ENCODE measurements at places on chromosomes 4 and X.

DNA sequence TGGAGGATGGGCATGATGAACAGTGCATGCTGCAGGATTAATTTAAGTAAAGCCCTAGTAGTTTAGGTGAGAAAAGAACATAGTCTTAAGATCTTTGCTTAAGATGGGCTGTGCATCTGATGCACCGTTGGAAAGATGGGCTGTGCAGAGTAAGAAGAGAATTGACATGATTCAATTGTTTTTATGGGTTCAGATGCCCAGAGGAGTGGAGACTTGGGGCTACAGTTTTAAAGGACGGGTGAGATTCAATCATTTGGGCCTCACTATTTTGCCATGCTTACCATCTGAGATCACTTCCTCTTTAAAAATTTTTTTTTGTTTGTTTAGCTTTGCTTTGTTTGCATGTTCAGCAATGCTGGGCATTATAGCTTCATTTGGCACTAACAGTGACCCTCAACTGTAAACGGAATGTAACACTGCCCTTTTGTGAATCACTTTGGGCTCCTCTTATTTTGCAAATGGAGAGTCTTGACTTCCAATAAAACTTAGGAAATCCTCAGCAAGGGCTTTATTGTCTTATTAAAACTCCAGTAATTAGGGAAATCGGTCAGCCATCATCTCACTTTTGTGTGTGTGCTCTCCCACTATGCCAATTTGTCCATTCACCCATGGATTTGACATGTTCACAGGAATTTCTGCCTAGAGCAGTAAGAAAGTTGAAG is 216.1 kb upstream of the TLL1 start:
- no peak for DNase-seq

GRCh38 chr4:162803378-162803777 is 363.3 kb downstream of the NAF1 start:
- DNase-seq, result no peak

DNA sequence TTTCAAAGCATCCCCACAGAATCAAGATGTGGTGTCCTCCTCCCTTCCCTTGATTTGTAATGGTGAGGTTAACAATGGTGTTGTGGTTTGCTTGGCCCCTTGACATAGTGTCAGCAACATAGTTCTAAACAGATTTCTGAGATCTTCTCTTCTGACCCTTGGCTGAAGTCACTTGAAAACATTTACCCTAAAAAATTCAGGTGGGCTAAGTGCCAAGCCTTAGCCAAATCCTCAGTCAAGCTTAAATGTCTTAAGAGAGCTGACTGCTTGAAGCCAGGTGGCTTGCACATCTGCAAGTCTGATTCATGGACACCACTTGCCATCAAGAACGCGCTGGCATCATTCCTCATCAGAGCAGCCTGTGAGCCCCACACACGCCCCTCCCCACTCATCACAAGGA is 173.2 kb downstream of the MGST2 start:
- DNase-seq, result no peak

DNA sequence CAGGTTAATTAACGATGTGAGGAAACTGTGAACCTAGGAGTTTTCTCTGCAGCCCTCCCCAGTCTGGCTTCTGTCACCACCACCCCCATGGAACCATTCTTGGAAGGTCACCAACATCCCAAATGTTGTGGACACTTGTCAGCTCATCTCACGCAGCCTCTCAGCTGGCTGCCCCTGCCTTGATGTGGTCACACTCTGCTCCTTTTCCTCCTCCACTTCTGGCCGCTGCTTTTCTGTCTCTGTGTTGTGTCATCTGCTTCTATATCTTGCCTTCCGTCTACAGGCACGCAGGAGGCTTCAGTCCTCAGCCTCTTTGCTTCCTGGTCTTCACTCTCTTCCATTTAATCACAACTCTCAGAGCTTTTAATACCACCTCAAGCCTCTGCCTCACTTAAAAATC is 371.5 kb upstream of the SLIT2 start:
- no peak for DNase-seq

GRCh38 chr4:152976212-152976761 is 40.2 kb downstream of the FHDC1 start:
- DNase-seq, result no peak

- no peak for DNase-seq
Observed at GRCh38 chrX:46260499-46260898, 284.7 kb downstream of the ZNF674 start.

DNA sequence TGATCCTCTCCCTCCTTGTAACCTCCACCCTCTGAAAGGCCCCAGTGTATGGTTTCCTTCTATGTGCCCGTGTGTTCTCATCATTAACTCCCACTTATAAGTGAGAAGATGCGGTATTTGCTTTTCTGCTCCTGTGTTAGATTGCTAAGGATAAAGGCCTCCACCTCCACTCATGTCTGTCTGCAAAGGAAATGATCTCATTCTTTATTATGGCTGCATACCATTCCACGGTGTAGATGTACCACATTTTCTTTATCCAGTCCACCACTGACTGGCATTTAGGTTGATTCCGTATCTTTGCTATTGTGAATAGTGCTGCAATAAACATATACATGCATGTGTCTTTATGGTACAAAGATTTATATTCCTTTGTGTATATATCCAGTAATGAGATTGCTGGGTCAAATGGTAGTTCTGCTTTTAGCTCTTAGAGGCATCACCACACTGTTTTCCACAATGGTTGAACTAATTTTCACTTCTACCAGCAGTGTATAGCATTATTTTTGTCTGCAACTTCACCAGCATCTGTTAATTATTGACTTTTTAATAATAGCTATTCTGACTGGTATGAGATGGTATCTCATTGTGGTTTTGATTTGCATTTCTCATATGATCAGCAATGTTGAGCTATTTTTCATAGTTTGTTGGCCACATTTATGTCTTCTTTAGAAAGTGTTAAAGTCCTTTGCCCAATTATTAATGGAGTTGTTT is 1030.9 kb downstream of the FSTL5 start:
- no peak for DNase-seq

GRCh38 chrX:22795671-22796070 is 204.1 kb upstream of the DDX53 start:
- no peak for DNase-seq

DNA sequence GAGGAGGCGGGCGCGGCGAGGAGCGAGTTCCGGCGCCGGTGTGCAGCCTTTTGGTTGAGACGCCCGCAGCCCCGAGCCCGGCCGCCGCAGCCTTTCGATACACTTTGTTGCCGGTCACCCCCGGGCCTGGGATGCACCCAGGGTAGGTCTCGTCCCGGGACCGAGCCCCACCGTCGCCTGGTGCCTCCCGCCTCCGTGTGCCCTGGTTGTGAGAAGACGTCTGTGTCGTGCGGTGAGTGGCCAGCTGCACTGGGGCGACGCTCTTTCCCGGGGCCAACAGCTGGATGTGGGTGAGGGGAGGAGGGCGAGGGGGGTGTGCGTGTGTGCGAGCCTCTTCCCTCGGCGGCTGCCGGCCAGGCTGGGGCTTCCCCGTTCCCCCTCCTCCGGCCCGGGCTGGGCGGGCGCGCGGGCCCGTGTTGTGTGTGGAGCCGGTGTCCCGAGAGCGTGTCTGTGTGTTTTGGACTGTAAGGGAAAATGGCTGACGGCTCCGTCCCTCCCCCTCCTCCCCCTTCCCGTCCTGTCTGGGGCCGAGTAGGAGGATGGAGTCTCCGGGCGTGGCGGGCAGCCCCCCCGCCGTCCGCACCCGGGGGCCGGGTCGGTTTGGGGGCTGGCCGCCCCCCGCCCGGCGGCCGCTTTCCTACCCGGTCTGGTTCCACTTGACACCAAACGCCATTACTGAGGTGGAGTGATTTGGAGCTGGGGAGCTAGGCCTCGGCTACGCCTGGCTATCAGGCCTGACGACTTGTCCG is 807 bp downstream of the USP9X start:
- peak; percentile 33 for DNase-seq

- no peak for DNase-seq
Observed at GRCh38 chr4:140691369-140691768, 64.8 kb downstream of the TBC1D9 start.

DNA sequence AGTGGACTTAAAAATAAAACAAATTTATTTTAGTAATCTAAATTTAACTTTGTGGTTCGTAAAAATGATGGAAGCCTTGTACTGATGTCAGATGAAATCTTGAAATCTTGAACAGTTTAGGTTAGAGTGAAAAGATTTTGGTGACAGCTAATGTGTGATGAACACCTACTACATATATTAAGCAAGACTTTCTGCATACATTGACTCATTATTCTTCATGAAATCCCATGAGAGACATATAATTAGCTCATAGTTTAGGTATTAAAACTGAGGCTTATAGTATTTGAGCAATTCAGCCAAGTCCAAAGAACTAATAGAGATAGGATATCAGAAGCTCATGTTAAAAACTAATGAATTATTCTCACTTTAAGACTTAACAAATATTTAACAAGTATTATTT is 66.9 kb upstream of the PCDH7 start:
- no peak for DNase-seq

DNA sequence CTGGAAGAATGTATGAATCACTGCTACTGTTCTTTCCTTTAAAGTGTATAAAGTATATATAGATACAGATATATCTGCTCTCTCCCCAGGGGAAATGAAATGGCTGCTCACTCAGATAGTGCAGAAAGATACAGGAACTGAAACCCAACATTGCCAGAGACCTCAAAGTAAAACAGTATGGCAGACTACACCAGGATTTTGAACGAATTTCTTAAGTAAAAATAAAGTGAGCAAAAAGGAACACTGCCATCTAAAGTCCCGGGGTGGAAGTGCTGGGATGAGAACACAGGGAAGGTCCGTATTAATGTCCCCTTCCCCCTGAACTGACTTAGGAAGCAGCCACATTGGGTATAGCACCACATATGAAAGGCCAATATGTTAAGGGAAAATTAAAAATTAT is 93.4 kb downstream of the TMA16 start:
- DNase-seq, result no peak

DNA sequence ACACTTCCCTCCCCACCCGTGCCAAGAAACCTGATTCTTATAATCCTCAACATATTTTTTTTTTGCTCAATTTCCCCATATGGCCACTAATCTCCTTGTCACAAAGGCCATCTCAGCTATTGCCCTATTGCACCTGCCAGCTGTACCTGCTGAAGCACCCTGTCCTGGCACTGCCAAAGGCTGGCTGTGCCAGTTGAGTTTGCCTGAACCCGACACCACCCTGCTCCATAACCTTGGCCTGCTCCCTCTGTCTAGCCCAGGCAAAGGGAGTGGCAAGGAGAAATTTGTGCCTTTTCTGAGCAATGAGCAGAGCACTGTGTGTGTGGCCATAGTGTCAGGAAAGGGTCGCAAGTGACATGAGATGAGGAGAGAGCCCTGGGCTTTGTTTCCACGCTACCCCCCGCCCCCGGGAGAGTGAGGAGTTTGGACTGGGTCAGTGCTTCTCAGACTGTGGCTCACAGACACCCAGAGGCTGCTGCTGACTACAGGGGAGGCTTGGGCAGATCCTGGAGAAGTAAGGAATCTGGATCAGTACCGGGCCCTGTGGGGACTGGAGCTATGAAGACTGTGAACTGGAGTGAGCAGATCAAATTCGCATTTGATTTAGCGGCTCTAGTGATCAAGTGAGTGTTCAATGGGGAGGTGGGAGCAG is 42.2 kb upstream of the HMGB3 start:
- no peak for DNase-seq

- no peak for DNase-seq
Observed at GRCh38 chrX:87727620-87728019, 210.0 kb downstream of the KLHL4 start.

DNA sequence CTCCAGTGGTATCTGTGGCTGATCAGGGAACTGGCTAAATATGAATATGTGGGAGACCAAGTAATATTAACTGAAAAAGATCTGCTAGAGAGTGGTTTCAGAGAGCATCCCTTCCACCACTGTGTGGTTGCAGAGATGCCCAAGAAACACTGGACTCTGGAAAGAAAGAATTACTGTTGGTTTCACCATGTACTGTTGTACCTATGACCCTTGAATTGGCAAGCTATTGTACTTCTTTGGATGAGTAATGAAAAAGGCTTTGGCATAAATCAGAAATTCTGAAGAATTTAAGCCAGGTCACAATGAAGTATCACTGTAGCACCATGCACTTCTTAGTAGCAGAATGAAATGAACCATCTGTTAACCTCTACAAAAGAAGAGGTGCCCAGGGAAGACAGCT is 134.4 kb upstream of the INTU start:
- no peak for DNase-seq

- DNase-seq, result no peak
Observed at GRCh38 chr4:113112338-113112978, 63.0 kb downstream of the ANK2 start.

GRCh38 chr4:57363346-57363745 is 253.2 kb upstream of the IGFBP7 start:
- no peak for DNase-seq

GRCh38 chrX:154979629-154980028 is 42.9 kb downstream of the F8 start:
- DNase-seq, result no peak

GRCh38 chrX:14923761-14924160 is 50.5 kb downstream of the MOSPD2 start:
- no peak for DNase-seq

GRCh38 chr4:37533286-37534033 is 152.7 kb downstream of the RELL1 start:
- DNase-seq, result no peak

GRCh38 chrX:133771086-133771646 is 214.2 kb downstream of the GPC3 start:
- no peak for DNase-seq

DNA sequence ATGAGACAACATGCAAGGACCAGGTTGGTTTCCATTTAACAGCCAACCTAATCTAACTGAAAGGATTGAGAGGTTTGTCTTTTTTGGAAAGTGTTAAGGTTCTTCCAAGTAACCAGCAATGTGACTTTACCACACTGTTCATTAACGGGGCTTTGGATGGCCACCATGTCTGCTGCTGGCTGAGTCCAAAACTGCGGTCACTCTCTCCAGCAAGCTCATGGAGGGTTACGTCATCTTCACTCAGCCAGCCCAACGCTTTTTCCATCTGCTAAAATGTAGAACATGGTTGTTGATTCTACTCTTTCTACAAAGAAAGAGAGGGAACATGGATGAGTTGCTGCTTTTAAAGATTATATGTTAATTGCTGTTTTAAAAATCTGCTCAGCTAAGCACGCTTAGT is 11.0 kb downstream of the PKD2 start:
- no peak for DNase-seq

GRCh38 chr4:2268357-2269205 is 6.7 kb upstream of the MXD4 start:
- no peak for DNase-seq

- no peak for DNase-seq
Observed at GRCh38 chrX:132330156-132330729, 111.0 kb upstream of the RAP2C start.

- DNase-seq, result no peak
Observed at GRCh38 chrX:55451141-55451540, 786 bp upstream of the MAGEH1 start.

GRCh38 chr4:181845617-181846016 is 397.6 kb upstream of the TENM3 start:
- DNase-seq, result no peak

GRCh38 chrX:53086464-53086863 is 4.3 kb downstream of the TSPYL2 start:
- DNase-seq, result no peak

GRCh38 chrX:154096140-154097002 is 1.1 kb downstream of the MECP2 start:
- DNase-seq, result peak; percentile 8

All from activated CD4-positive, alpha-beta T cell treated with anti-CD3 and anti-CD28 coated beads for 4 hours (primary cell).